ENCODE measurements at places on chromosomes 12 and 14. TPM values are rescaled to one million over a fixed set of nuclear protein-coding genes. Genes with fewer than 3 reads are reported as not detected.

Gene PTPN6
- total RNA-seq, result 11.7 TPM

Gene SERPINA6
- total RNA-seq, result 0.81 TPM

Gene TEAD4
- 39.4 TPM for total RNA-seq

Gene HOXC4
- total RNA-seq, result 3.4 TPM

Gene PMEL
- 1.1 TPM for total RNA-seq

Gene TTC9
- total RNA-seq, result 2.7 TPM

Gene KCNA5
- not detected for total RNA-seq

Gene C12orf54
- not detected for total RNA-seq

Gene LETMD1
- total RNA-seq, result 25.9 TPM

Gene CHGA
- total RNA-seq, result 1.0 TPM

Gene P2RX7
- total RNA-seq, result not detected

Gene DBX2
- not detected for total RNA-seq

Gene ADAM21
- total RNA-seq, result not detected

Gene EPYC
- total RNA-seq, result not detected

Gene PCNX1
- 17.8 TPM for total RNA-seq

Measured in A549 treated with Mapracorat at 1 μM for 4 hours (cell line).